ENCODE measurements at places on chromosomes 5 and 9. TPM values are rescaled to one million over a fixed set of nuclear protein-coding genes. Genes with fewer than 3 reads are reported as not detected.

DNA sequence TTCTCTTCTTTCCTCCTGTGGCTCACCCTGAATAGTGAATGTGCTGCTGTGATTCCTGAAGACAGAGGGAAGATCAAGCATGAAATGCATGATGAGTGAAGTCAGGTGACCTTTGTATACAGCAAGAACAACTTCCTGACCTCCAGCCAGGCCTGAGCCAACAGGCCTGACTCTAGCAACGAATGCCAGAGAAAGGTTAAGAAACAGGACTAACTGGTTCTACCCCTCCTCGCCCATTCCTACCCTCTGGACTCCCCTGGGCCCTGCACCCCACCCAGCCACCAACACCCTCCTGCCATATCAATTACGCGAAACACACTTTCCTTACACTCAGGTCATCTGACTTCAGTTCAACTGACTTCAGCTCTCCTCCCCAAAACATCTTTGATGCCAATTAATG, 4.9 kb downstream of the SUSD1 start:
- no peaks in the 10 kb centered on the region for H3K36me3 ChIP-seq
- no peaks in the 10 kb centered on the region for H3K27me3 ChIP-seq
- peak overlapping the region; percentile 44 for H3K27ac ChIP-seq
- H3K4me3 ChIP-seq = no peak overlapping the region
- peak; percentile 92 for DNase-seq

DNA sequence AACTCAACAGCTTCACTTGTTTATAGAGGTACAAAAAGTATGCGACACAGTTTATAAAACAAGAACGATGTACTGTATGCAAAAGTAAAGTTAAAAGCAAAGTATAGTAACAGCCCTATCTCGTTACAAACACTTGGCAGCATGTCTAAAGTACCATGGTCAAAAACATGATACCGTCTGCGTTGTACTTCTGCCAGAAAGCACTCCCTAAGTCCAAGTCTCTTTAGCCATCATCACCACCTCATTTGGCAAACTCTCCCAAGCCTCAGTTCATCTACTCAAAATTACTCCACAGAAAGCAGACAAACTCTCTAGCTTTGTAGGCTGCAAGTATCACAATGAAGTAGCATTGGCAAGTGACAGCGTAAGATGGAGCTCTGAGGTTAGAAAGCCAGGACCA, 73.4 kb downstream of the NFIB start:
- no peak overlapping the region for H3K4me3 ChIP-seq
- H3K27ac ChIP-seq = no peak overlapping the region

GRCh38 chr9:133572821-133573361, 36.3 kb downstream of the FAM163B start:
- no peaks in the 10 kb centered on the region for H3K27me3 ChIP-seq
- DNase-seq = no peak
- no peaks in the 10 kb centered on the region for H3K36me3 ChIP-seq
- H3K4me1 ChIP-seq = no peaks in the 10 kb centered on the region
- no peak overlapping the region for H3K27ac ChIP-seq
- H3K4me3 ChIP-seq = no peak overlapping the region

DNA sequence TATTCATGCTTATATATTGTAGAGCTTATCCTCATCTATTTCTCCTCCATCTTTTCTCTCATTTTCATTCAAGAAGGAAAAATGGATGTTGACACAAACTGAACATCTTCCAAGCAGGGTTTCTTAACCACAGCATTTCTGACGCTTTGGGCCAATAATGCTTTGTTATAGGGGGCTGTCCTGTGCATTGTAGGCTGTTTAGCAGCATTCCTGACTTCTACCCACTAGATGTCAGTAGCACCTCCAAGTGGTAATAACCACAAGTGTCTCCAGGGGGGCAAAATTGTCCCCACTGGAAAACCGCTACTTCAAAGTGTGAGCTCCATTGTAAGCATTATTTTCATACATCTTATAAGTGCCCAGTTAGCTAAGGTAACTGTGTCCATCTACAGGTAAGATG, 2.6 kb upstream of the TXNDC8 start:
- no peak overlapping the region for H3K27ac ChIP-seq
- DNase-seq = no peak
- H3K4me1 ChIP-seq = no peaks in the 10 kb centered on the region
- H3K36me3 ChIP-seq = no peaks in the 10 kb centered on the region

DNA sequence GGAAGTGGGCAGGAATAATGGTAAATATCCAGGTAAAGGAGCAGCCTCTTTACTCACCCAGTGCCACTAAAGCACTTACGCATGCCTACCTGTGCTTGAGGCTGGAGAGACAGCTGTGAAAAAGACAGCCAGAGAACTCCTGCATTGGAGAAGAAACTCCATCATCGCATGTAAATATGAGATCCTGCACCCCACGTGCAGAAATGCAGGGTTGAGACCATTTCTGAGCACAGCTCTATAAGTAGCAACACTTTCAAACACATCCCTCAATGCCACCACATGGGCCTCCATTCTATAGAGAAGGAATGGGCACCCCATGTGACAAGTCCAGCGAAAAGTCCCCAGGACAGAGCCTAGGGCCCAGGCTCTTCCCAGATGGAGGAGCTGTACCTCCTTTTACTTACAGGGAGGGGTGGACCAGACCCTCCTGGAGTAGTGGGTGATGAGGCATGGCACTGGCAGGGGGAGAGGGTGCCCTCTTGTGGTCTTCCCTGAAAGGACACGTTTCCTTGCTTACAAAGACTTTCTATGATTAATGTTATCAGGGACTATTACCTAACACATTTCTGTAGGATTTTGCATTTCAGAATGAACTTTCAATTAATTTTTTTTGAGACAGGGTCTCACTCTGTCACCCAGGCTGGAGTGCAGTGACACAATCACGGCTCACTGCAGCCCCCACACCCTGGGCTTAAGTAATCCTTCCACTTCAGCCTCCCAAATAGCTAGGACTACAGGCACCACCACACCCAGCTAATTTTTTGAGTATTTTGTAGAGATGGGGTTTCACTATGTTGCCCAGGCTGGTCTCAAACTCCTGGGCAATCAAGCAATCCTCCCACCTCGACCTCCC, 55.3 kb upstream of the IL17B start:
- no peaks in the 10 kb centered on the region for H3K27me3 ChIP-seq
- peaks cover 19% of the 10 kb centered on the region for H3K36me3 ChIP-seq
- no peaks in the 10 kb centered on the region for H3K4me1 ChIP-seq
- H3K4me3 ChIP-seq = no peak overlapping the region
- DNase-seq = peak; percentile 58
- H3K27ac ChIP-seq = peak overlapping the region; percentile 29

GRCh38 chr5:33792559-33792958, 99.2 kb downstream of the ADAMTS12 start:
- H3K27ac ChIP-seq = no peak overlapping the region
- no peak overlapping the region for H3K4me3 ChIP-seq
- no peaks in the 10 kb centered on the region for H3K36me3 ChIP-seq
- no peak for DNase-seq
- no peaks in the 10 kb centered on the region for H3K27me3 ChIP-seq

DNA sequence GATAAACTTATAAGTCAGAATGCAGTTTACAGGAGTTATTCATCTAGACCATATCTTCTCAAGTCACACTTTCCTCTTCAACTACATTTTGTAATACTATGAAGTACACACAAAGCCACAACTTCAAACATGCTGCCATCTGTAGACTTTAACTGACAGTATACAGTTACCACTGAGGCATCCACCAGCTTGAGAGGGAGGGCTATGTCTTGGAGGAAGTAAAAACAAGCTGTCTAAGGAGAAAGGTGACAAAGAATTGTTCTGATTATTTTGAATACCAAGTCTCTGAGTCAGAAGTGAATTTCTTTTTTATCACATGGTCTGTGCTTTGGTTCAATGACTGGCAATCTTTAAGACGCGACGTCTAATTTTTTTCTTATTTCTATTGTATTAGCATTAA, 97.6 kb upstream of the CDH10 start:
- H3K4me1 ChIP-seq = no peaks in the 10 kb centered on the region
- H3K4me3 ChIP-seq = no peak overlapping the region
- no peak overlapping the region for H3K27ac ChIP-seq
- no peaks in the 10 kb centered on the region for H3K27me3 ChIP-seq
- no peak for DNase-seq

GRCh38 chr5:2753452-2754420, 2.3 kb upstream of the IRX2 start:
- no peak for DNase-seq
- H3K27ac ChIP-seq = no peak overlapping the region
- H3K27me3 ChIP-seq = peaks cover 36% of the 10 kb centered on the region
- no peaks in the 10 kb centered on the region for H3K4me1 ChIP-seq
- no peak overlapping the region for H3K4me3 ChIP-seq

GRCh38 chr9:113425072-113425471, 14.5 kb downstream of the C9orf43 start:
- H3K27me3 ChIP-seq = no peaks in the 10 kb centered on the region
- H3K27ac ChIP-seq = no peak overlapping the region
- H3K36me3 ChIP-seq = no peaks in the 10 kb centered on the region
- no peak overlapping the region for H3K4me3 ChIP-seq
- no peaks in the 10 kb centered on the region for H3K4me1 ChIP-seq
- DNase-seq = no peak

The SAXO1 gene
- polyA plus RNA-seq = 0.01 TPM

The KCNMB1 gene
- 0.22 TPM for polyA plus RNA-seq

The FIBCD1 gene
- 1.5 TPM for polyA plus RNA-seq

The ADRA1B gene
- not detected for polyA plus RNA-seq

The SLC31A1 gene
- 27.5 TPM for polyA plus RNA-seq
